Cerebellar cortex (tissue), 1 donor: ENCODE measurements at places on chromosomes 2 and 18.

- no peak for DNase-seq
Observed at GRCh38 chr2:226652983-226653765, 146.4 kb downstream of the IRS1 start.

GRCh38 chr2:75326645-75327044, 127.3 kb upstream of the TACR1 start:
- no peak for DNase-seq

- DNase-seq: no peak
Observed at GRCh38 chr2:24749069-24749691, 44.0 kb downstream of the PTRHD1 start.

GRCh38 chr2:39608686-39609441, 56.9 kb upstream of the TMEM178A start:
- DNase-seq: peak; percentile 31

DNA sequence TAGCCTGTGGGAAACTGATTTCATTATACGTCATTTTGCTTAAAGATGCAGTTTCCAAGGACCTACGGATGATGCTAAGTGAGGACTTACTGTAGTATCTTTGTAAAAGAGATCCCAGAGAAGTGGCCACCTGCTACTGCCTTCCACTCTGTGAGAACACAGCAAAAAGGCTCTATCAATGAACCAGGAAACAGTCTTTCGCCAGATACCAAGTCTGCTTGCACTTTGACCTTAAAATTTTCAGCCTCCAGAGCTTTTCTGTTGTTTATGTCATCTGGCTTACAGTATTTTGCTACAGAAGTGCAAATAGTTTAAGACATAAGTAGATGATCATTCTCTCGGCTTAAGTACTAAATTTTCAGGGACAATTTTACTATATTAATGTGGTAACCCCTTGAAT, 847.9 kb upstream of the CHAC2 start:
- DNase-seq: no peak

DNA sequence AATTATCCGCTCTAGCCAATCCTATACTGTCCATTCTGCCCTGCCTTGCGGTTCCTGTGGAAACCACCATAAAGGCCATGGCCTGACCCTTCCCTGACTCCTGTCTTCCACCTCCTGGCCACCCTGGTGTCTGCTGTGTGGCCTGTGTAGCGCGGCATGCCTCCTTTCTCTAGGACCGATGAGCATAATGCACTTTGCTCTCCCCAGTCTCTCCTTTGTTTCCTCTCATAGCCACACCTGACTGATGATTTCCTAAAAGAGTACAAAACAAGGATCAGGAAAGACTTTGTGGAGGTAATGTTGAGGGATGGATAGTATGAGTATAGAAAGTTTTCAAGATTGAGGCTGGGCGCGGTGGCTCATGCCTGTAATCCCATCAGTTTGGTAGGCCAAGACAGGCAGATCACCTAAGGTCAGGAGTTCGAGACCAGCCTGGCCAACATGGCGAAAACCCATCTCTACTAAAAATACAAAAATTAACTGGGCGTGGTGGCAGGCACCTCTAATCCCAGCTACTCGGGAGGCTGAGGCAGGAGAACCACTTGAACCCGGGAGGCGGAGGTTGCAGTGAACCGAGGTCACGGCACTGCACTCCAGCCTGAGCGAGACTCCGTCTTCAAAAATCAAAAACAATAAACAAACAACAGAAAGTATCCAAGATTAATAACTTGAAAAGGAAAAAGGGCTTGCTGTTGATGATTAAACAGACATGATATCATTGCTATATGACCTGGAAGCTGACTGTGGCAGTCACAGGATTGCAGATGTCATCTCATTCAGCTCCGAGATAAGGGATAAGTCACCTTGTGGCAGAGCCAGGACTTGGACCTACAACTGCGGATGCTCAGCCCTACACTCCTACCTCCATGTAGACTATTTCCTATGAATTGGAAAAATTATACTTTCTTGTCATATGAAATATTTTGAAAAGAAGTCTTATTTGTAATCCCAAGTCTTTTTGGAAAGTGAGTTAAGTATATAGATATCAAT, 16.6 kb downstream of the SOWAHC start:
- DNase-seq: no peak

- no peak for DNase-seq
Observed at GRCh38 chr2:229805559-229805958, 91.2 kb upstream of the DNER start.

- DNase-seq: no peak
Observed at GRCh38 chr2:132645722-132646539, 24.1 kb downstream of the LYPD1 start.

- DNase-seq: no peak
Observed at GRCh38 chr2:7953195-7953594, 728.7 kb upstream of the ID2 start.

DNA sequence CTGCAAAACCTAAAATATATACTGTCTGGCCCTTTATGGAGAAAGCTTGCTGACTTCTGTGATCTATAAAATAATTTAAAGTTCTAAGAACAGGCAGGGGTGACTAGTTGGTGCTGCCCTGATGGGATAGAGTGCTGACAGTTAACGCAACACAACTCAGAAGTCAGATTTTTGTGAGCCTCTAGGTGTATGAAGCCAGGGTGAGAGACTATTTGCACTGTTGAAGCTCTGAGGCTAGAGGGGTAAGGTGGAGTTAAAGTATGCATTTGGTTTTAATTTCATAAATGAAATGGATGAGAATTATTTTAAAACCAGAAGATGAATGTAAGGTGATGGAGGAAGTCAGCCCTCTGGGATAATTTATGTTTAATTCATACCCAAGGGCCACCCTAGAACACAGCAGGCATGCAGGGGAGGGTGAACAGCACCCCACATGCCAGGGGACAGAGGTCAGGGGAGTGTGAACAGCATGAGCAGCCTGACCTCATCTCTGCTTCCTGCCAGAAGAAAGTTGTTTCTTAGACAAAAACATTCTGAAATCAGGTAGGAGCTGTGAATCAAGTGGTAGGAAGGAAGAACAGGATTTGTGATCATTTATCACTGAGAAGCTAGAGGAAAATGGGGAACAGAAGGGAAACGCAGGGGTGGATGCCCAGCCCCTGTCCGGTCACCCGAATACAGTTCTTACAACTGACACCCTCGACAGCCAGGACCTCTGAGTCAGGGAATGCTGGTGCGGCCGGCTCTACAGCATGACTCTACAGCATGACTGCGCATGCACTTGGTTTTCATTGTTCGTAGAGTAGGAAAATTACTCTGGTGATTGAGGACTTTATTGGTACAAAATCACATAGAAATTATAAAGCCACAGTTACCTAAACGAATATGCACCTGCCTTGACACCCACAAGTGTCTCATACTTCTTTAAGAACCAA, 93.1 kb downstream of the MBP start:
- no peak for DNase-seq

- DNase-seq: no peak
Observed at GRCh38 chr18:61702007-61702406, 190.8 kb downstream of the RNF152 start.

- DNase-seq: no peak
Observed at GRCh38 chr2:225582355-225583116, 183.0 kb downstream of the NYAP2 start.

DNA sequence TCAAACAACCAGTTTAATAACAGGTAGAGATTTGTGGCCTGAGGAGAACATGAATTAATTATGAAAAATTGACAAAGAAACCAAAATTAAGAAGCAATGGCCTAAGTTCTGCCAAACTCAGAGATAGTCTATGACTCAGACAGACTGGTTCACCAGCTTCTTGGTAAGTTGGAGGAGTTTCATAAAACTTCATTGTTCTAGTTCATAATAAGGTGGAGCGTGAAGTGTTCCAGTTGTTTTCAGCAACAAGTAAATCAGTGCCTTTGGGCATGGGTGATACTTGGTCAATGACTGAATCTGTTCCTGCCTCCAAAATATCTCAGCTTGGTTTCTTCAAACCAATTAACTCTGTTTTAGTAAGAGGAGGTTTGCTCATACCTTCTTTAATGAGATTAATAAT, 40.0 kb downstream of the SLC40A1 start:
- no peak for DNase-seq

DNA sequence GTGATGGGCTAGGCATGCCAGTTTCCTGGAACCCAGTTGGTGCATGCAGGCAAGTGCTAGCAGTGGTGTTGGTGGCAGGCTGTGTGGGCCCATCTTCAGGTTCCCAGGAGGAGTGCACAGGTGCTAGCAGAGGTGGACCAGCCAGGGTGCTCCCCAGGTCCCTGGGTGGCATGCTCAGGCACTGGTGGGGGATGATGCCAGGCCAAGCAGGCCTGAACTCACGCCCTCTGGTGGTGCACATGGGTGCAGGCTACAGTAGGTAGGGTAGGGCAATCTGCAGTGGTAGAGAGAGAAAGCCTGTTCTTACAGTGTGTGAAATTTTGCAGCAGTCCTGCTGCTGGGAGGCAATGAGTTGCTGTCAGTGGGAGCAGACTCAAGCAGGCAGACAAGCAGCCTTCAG, 1651.8 kb downstream of the DPP10 start:
- no peak for DNase-seq

GRCh38 chr2:224217962-224218347, 178.9 kb upstream of the SERPINE2 start:
- no peak for DNase-seq

GRCh38 chr2:25042321-25043240, 705 bp downstream of the EFR3B start:
- DNase-seq: peak; percentile 38

GRCh38 chr2:24856791-24857211, 63.2 kb downstream of the ADCY3 start:
- no peak for DNase-seq

DNA sequence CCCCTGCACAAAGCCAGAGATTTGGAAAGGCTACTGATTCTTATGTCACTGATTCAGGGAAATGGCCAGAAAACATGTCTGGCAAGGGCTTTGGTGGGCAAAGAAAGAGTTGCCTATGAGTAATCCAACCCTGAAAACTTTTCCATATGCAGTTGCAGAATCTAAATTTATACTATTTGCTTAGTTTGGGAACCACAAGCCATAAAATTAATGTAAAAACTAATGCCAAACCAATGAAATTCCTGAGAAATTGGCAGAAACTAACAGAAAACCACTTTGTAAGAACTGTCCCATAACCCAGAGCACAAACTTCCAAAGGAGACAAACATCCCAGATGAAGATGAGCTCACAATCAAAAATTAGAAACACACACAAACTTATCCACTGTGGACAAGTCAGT, 48.8 kb downstream of the TCF4 start:
- no peak for DNase-seq

- DNase-seq: peak; percentile 19
Observed at GRCh38 chr2:95043300-95044093, 18.0 kb downstream of the MAL start.

- no peak for DNase-seq
Observed at GRCh38 chr18:76259096-76259495, 235.9 kb downstream of the ZNF516 start.

GRCh38 chr18:21167641-21168377, 56.2 kb upstream of the ROCK1 start:
- DNase-seq: peak; percentile 24

DNA sequence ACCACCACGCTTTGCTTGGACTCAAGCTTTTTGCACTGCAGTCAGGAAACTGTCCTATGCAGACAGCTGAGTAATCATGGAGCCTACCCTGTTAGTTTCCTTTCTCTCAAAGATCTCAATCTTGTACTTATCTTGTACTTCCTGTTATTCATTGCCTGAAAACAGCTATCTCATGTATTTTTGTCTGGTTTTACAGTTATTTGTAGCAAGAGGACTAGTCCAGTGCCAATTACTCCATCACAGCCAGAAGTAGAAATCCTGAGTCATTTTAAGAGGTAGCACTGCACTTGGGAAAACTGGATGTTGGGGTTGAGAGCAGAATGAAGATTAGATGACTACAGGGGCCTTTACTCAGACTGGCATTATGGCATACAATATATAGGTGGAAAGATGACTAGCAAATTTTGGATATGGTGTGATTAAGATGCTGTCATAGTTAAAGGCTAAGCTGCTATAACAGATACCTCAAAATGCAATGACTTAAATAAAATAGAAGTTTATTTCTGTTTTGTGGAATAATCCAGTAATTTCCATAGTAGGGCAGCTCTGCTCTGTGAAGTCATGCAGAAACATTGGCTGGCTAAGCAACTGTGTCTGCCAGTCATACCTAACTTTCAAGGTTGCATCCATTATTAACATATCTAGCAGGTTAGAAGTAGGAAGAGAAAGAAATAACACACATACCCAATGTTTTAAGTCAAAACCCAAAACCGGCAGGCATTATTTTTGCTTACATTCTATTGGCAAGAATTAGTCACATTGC, 21.1 kb upstream of the CHMP3 start:
- no peak for DNase-seq

DNA sequence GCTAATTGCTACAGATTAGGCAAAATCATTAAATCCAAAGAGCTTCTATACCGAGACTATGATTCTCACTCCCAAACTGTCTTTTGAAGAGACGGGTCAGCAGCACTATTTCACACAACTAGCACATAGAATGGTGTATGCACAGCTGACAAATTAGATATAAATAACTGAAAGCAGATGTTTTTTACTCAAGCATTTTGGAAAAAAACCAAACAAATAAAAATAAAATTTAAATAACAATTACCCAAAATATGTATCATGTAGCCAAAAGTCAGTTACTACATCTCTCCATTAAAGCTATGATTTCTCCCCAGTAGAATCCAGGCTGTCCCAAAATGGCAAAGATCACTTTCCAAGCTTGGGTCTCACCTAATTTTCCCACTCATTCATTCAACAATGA, 107.9 kb downstream of the TMEM163 start:
- no peak for DNase-seq

DNA sequence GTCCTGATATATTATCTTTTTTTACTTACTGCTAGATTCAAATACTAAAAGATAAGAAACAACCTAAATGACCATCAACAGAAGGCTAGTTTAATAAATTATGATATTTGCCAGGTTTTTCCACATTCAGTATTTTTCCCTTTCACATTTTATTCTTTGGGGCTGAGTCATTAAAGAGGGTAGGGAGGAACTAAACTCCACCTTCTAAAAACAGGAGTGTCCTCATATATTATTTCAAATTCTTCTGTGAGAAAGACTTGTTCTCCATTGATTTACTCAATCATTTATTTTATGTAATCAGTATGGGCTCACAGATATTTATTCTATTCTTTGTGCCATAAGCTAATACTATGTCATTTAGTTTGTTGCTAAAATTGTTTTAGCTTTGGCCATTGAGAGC, 9.0 kb downstream of the HDHD2 start:
- no peak for DNase-seq

- no peak for DNase-seq
Observed at GRCh38 chr2:187382131-187382530, 65.9 kb downstream of the CALCRL start.

DNA sequence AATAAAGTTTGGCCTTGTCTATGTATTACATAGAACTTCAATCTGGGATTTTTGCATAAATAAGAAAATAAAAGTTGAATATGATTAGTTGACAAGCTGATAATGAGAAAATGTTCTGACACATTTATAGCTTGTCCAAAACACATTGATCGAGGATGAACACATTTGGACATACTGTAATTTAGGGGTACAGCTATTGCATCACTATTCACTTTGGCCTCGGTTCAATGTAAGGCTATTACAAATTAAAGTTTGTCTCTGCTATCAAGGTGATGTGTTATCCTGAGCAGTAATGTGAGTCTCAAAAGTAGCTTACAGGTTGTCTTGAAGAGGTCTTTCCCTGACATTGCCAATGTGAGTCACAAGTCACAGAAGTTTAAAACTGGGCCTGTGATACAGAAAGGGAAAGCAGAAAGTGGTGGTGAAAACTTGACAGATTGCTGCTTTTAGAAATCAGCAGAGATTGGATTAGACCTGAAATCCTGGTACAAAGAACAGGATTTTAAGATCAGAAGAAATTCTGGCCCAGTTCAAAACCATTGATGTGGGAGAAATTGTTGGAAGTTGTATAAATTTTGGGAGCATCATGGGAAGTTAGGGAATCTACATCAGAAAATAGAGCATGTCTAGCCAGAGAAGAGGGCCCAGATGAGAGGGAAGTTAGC, 674.1 kb downstream of the NYAP2 start:
- no peak for DNase-seq
